AG09309 (cell line): ENCODE measurements at places on chromosomes 12 and 14.

DNA sequence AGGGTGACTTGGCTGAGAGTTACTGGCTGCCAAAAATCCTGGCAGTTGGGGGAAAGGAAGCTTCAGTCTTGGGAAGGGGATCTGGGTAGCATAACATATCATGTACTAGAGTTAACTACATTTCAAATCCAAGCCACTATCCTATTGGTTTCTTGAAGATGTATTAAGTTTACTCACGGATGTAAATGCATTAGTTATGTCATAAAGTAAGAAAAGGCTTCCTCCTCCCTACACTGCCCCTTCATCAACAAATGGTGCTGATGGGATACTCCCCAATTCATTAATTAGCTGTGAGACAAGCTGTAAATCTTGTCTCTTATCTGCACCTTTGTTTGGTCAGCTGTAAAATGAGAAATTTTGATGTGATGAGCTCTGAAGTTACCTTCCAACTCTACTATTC is 150.1 kb upstream of the SOX5 start:
- DNase-seq = no peak

DNA sequence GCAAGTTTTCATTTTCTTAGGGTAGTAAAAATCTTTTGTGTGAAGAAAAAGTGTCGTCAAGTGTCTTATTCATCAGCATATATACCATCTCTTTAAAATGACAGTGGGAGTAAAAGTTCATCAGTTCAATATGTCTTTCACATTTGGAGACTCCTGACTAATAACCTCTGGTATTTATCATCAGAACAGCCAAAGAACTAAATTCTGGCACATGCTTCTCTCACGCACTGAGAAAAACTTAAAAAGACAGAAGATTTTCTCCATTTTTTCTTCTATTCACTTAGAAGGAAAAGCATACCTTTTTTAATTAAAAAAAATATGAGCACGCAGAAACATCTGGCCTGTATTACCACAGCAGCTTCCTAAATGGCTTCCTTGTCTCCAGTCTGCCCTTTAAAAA is 265.7 kb downstream of the AKAP6 start:
- DNase-seq = peak; percentile 73

DNA sequence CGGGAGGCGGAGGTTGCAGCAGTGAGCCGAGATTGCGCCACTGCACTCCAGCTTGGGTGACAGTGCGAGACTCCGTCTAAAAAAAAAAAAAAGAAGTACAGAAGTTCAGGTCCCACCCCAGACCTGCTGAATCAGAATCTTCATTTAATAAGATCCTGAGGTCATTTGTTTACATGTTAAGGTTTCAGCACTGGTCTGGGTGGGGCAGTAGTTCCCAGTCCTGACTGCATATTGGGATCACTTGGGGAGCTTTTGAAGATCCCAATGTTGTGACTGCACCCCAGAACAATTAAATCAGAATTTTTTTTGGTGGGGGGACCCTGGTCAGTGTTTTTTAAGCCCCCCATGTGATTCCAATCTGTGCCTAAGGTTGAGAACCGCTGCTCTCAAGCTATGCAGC is 11.7 kb upstream of the COL2A1 start:
- DNase-seq = no peak

DNA sequence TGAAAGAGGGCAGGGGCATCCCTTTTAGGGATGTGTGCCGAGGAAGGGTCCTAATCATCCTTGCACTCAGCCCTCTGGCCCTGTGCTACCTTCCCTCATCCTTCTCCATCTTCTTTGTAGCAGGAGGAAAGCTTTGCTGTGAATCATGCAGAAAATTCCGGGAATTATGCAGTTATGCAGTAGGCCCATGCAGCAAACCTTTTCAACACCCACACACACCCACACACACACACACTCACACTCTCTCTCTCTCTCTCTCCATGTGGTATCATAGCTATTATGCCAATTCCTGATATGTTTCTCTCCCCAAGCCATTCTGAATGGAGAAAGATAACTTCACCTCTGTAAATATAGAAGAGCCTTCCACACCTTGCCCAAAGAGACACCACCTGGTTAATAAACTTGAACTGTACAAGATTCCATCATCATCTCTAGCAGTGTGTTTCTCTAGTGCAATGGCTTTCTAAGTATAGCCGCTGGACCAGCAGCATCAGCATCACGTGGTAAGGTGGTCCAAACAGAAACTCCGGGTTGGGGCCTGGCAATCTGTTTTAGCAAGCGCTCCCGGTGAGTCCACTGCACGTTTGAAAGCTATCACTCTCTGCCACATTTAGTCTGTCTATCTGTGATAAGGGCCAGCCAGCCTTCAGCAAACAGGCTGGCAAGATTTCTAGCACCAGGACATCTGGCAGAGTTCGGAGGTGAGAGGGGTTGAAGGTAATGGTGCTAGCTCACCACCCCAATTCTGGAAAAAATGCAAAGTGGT is 57.6 kb downstream of the MDM2 start:
- DNase-seq = no peak

DNA sequence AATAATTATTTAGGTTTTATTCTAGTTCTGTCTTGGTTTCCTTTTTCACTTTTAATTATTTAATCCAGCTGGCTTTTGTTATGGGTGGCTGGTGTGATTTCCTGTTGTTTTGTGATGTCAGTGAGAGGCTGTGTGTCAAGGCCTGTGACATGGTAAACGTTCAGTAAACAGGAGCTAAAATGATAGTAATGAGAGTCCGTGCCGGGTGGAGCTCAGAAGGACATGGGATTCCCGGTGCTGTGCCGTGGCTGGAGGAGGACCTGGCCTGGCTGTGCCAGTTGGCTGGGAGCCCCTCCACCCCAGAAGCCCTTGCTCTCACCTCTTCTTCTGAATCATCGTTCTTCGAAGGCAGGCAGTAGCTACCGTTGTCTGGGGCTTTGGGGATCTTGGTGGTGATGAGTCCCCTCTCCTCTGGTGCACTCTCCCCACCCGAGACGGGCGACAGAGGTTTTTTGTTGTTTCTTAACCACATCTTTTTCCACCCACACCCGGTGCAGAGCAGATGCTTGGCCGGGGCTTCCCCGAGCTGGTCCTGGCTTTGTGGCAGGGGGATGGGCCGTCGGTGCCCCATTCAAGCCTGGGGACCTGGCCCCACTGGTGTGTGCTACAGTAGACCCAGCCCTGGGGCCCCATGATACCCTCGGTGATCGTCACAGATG is 29.1 kb downstream of the SH2B3 start:
- no peak for DNase-seq

DNA sequence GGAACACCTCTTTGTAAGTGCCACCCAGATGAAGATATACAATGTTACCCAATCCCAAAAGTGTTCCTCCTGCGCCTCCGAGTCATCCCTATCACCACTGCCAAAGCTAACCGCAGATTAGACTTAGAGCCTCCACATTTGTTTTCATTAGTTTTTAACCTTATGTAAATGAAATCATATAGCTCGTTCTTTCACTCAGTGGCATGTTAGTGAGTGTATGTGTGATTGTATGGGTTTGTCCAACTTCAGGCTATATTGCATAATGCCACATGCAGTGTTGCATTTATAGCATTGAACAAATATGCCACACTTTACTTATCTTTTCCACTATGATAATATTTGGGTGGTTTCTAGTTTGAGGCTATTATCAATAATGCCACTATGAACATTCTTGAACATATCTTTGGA is 18.0 kb downstream of the MAP1LC3B2 start:
- DNase-seq = no peak

- no peak for DNase-seq
Measured at GRCh38 chr12:40980427-40980961, 207.6 kb upstream of the PDZRN4 start.

- no peak for DNase-seq
Measured at GRCh38 chr12:105748806-105749600, 389.8 kb downstream of the NUAK1 start.

GRCh38 chr12:63922474-63922873 is 78.0 kb downstream of the SRGAP1 start:
- DNase-seq = peak; percentile 81

- no peak for DNase-seq
Measured at GRCh38 chr14:102875652-102876051, 46.8 kb upstream of the AMN start.

DNA sequence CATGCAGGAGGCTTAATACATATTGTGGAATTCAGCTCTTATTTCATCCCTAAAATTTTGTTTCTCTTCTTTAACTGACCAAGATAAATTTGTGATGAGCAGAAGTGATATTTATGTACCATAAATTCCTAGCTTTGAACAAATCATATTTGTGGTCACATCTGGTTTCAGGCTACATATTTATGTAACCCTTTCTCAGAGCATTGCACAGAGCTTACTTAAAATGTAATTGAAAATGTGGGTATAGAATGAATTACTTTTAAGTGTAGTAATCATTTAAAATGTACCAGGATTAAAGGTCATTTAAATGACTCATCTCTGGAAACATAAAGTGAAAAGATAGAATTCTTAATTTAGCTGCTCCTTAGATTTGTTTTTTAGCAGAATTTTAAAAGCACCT is 129.9 kb upstream of the FRMD6 start:
- DNase-seq = peak; percentile 65

DNA sequence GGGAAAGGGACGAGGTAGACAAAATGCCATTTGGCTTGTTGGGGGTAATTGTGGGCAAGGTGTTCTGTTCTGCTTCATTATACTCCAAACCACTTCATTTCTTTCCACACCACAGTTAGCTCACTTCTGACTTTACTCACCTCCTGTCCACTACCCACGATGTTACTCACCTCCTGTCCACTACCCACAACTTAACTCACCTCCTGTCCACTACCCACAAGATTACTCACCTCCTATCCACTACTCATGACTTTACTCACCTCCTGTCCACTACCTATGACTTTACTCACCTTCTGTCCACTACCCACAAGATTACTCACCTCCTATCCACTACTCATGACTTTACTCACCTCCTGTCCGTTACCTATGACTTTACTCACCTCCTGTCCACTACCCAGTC is 10.1 kb upstream of the TWF1 start:
- no peak for DNase-seq

DNA sequence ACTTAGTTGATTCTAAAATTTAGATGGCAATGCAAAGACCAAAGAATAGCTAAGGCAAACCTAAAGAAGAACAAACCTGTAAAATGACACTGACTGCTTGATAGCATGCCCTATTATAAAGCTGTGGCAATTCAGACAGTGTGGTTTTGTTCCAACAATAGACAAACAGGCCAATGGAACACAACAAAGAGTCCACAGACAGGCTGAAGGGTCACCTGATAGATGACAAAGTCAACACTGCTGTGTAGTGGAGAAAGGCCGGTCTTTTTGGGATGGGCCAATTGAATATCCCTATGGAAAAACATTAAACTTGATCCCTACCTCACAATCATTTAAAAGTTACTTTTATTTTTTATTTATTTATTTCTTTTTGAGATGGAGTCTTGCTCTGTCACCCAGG is 33.8 kb upstream of the SLC25A3 start:
- no peak for DNase-seq

DNA sequence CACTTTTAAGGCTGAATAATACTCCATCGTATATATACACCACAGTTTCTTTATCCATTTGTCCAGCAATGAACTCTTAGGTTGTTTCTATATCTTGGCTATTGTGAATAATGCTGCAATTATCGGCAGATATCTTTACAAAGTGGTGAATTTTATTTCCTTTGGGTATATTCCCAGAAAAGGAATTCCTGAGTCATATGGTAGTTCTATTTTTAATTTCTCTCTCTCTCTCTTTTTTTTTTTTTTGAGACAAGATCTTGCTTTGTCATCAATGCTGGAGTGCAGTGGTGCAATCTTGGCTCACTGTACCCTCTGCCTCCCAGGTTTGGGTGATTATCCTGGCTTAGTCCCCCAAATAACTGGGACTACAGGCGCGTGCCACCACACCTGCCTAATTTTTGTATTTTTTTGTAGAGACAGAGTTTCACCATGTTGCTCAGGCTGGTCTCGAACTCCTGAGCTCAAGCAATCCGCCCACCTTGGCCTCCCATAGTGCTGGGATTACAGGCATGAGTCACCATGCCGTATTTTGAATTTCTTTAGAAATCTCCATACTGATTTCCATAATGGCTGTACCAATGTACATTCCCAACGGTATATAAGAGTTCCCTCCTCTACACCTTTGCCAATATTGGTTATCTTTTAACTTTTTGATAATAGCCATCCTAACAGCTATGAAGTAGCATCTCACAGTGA is 98.4 kb downstream of the EFCAB11 start:
- DNase-seq = peak; percentile 82

GRCh38 chr12:47715393-47715876 is 9.6 kb upstream of the RPAP3 start:
- DNase-seq = no peak

- DNase-seq = no peak
Measured at GRCh38 chr12:72465940-72466630, 193.9 kb downstream of the TRHDE start.

- no peak for DNase-seq
Measured at GRCh38 chr12:47249719-47250357, 170.1 kb upstream of the AMIGO2 start.

DNA sequence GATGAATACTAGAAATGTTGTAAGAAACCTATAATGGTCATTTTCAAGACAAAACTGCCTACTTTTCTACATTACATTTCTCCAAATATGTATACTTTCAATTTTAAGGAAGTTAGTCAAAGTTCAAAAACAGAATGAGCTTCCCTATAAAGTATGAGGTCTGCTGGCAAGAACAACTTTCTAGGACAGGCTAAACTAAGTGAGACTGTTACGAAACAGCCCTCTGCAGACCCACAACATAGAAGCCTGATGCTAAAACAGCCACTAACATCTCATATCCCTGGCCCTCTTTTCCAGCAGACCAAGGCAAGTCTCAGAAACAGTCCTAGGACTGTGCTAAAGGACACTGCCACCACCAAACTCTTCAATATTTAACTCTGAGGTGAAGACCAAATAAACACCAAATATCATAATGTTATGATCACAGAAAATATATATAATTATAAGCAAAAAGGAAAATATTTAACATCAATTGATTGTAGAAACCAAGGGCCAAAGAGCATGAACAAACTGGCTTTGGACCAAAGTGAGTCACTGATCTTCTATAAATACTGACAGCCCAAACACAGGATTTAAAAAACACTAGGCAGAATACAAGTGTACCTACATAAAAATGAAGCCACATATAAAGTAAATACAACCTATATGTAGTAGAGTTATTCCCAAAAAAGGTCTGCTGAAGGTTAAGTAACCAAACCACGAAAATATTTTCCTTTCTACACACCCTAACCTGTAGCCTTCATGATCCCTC is 27.7 kb downstream of the PPP4R3A start:
- DNase-seq = peak; percentile 10

DNA sequence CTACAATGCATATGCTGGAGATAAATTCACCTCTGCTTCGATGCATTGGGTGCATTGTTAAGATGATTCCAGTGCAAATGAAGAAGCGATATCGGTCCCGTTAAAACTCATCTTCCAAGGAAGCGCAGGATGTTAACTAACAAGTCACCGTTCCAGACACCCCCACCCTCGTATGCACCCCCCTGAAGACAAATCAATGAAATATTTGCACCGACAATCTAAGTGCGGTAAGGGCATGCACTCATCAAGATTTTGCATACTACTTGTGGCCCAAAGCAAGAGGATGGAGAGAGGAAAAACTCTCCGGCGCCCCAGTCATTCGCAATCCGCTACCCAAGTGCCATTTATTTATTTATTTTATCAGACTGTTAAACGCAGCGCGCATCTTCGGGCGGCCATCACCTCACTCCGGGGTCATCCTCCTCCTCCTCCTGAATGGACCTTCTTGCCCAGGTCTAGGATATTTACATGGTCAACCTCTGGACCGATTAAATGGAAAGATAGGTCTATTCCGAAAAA is 1.2 kb downstream of the NOVA1 start:
- no peak for DNase-seq
